Left ventricle myocardium inferior (tissue), 1 donor: ENCODE measurements at places on chromosomes 7 and 10. TPM values are rescaled to one million over a fixed set of nuclear protein-coding genes. Genes with fewer than 3 reads are reported as not detected.
A peak's percentile ranks its signal among the peaks of the same experiment; 100 is the strongest.

Gene TAS2R41
- not detected for total RNA-seq

- no peak for DNase-seq
These were observed 9.9 kb downstream of the TWIST1 start for GRCh38 chr7:19107356-19108146.

DNA sequence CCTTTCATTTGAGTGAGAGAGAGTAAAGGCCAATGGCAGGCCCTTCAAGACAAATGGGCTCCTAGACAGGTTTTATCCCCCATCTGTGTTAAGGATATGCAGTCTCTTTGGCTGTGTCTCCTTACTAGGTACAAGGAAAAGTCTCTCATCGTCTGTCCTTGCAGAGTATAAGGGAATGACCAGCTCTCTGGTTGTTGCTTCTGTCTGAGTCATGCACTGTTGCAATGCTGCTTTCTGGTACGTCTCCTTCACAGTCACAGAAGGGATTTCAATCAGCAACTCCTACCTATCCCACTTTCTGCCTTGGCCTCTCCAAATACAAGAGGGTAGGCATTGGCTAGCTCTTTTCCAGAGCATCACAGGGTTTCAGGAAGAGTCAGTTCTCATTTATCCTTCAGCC is 48.1 kb downstream of the CTTNBP2 start:
- no peak for DNase-seq

GRCh38 chr7:4797858-4798705 is 22.7 kb downstream of the AP5Z1 start:
- DNase-seq = peak; percentile 55

Gene PTPRN2
- total RNA-seq = 1.3 TPM
